Stimulated activated CD4-positive, alpha-beta T cell treated with anti-CD3 and anti-CD28 coated beads, Interleukin-2, amount 100 ng/mL, for 48 hours (primary cell): ENCODE measurements at places on chromosomes 6 and 20.

DNA sequence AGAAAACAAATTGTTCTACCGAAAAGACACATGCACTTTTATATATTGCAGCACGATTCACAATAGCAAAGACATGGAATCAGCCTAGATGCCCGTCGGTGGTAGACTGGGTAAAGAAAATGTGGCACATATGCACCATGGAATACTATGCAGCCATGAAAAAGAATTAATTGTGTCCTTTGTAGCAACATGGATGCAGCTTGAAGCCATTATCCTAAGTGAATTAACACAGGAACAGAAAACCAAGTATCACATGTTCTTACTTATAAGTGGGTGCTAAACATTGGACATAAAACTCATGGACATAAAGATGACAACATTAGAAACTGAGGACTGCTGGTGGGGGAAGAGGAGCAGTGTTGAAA, 32.4 kb downstream of the RALGAPB start:
- no peak for DNase-seq

DNA sequence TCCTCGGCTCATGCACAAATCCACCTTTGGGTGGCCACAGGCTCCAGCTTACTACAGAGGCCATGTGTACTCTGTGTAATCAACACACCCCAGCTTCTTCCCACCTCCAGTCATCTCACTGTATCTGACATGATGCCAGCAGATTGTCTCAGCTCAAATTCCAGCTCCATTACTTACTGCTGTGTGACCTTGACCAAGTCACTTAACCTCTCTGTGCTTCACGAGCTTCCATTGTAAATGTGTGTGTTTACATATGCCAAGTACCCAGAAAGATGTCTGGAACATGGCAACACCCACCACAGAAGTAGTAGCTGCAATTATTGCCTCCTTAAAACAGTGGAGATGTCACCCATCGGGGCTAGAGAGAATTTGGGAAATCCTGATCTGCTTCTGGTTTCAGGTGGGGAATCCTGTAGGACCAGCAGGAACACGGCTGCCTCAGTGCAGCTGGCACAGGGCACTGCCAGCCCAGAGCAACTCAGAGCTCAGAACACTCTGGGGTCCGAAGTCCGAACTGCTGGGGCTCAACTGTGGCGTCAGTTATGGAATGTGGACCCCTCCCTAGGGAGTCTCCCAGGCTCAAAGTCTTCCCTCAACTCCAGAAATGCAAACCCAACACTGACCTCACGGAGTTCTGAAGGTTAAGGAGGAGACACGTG, 21.2 kb upstream of the HLA-B start:
- DNase-seq, result no peak

DNA sequence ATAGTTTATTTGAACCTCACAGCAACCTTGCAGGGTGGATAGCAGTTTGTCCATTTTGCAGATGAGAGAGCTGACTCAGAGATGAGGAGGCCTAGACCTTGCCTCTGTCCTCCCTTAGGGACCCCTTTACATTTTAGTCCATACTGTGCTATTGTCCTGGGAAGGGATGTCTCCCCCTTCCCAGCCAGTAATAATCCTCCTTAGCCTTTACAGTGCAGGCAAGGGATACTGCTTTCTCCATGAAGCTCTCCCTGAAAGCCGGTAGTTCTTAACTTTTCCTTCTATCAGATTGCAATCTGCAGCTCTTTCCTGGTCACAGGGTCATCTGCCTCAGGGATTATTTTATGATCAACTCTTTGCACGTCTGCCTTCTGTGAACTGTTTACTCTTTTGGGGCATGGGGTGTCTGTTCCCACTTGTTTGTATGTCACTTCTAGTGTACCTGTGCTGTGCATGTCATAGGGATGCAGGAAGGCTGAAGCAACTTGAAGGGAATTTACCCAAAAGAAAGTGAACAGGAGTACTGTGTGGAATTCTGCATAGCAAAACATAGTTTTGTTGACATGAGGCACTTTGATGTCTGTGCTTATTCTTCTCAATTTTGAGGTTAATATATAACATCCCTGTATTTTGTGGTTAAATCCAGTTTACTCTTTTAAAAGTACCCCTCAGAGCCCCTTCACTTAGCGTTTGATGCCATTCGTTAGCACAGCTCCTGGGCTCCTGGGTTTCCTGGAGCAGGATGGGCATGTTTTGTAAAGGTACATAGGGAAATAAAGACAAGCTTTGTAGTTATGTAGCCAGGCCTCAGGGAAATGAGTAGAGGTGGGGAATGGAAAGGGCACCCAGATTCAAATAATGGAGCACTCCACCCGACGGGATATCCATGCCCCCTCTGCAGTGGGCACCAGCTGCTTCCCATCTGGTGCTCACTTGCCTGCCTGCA, 38.1 kb downstream of the DHX35 start:
- no peak for DNase-seq

DNA sequence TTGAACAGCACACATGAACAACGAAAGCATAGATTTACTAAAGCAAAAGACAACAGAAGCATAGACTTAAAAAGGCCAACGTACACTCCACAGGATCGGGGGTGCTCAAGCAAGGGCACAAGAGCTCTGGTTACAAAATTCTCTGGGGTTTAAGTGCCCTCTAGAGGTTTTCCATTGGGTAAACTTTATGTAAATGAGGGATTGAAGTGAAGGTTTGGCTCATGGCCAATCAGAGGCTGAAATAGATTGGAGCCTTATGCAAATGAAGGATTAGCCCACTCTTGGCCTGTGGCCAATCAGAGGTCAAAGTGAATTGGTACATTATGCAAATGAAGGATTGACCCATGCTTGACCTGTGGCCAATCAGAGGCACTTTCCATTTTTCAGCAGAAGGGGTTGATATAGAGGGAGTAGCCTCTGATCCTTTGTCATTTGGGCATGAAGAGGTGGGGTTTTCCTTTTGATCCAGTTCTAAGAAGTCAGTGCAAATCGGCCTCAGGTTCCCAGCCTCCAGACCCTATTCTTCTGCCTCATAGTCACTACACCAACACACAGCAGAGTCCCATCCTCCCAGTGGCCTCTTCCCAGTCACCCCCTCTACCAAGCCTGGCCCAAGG, 244.9 kb downstream of the THBS2 start:
- DNase-seq, result no peak

GRCh38 chr6:67210450-67210849, 1424.6 kb upstream of the ADGRB3 start:
- DNase-seq, result no peak

DNA sequence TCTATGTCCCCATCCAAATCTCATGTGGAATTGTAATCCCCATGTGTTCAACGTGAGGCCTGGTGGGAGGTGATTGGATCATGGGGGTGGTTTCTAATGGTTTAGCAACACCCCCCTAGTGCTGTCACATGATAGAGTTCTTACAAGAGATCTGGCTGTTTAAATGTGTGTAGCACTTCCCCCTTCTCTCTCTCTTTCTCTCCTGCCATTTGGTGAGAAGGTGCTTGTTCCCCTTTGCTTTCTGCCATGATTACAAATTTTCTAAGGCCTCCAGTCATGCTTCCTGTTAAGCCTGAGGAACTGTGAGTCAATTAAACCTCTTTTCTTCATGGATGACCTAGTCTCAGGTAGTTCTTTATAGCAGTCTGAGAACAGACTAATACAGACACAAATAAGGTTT, 165.4 kb downstream of the OGFRL1 start:
- DNase-seq, result no peak

GRCh38 chr6:157732007-157732406, 91.0 kb upstream of the SNX9 start:
- DNase-seq, result no peak

- no peak for DNase-seq
Observed at GRCh38 chr20:33522256-33522820, 32.4 kb downstream of the CBFA2T2 start.

GRCh38 chr6:52491203-52492069, 71.3 kb downstream of the EFHC1 start:
- no peak for DNase-seq
